ENCODE measurements at places on chromosomes 6 and 20. TPM values are rescaled to one million over a fixed set of nuclear protein-coding genes. Genes with fewer than 3 reads are reported as not detected.

- DNase-seq = no peak
These were observed 5.7 kb downstream of the SDCBP2 start for GRCh38 chr20:1323256-1323655.

DNA sequence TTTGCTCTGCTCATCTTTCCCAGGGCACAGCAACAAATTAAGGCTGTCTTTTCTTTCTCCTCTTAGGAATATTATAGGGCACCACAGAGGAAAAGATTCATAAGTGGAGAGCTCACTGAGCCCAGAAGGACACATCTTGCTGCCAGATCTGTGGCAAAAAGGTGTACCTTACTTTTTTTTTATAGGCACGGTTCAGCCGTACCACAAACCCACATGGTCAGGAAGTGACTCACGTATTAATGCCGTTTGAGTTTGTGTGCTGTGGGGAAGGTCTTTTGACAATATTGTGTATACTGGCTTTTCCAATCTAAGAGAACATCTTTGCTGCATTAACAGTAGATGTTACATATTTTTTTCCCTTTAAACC is 28.4 kb downstream of the PAQR8 start:
- peak; percentile 69 for DNase-seq

DNA sequence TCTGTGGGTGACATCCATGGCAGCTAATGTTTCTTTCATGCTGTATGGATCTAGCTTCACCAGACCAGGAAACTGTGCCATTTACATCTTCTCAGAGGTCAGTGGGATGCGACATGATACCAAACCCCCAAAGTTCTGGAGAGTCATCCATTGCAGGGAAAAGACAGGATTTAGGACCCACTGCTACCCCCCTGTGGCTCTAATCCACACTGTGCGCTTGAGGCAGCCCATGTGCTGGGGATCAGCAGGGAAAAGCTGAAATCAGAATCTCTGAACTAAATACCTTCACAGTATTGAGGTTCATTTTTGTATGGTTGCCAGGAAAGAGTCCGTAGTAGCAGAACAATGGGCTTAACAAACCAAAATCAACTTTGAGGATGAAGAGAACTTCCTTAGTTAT is 164.4 kb downstream of the TMEM242 start:
- no peak for DNase-seq

DNA sequence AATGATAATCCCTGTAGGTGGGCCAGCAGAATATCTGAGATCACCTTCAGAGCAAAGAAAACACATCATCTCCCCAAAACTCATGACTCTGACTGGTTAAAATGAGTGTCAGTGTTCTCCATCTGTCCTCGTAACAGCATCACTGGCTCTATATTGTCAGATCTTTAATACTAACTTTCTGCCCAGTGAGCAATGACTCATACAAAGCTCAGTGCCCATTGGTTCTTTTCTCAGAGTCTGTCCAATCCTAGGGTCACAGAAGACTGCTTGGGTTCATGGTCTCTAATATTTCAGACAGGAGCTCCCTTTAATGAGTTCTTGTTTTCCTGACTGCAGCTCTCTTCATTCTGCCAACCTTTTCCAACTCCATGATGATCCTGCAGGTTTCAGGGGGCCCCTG is 36.4 kb downstream of the HLA-DPB1 start:
- DNase-seq = peak; percentile 16

DNA sequence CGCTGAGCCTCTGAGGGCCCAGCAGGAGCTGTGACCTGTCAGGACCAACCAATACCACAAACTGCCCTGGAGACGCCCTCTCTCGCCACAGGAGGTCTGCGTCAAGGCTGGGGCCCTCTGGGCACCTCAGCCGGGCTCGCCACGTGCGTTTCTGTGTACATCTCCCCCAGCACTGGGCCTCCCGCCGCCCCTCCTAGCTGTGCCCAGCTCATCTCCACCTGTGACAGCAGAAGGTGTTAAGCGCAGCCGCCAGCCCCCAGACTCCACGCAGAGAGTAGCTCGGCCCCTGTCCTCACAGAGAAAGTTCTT is 91.4 kb downstream of the TAF4 start:
- no peak for DNase-seq

DNA sequence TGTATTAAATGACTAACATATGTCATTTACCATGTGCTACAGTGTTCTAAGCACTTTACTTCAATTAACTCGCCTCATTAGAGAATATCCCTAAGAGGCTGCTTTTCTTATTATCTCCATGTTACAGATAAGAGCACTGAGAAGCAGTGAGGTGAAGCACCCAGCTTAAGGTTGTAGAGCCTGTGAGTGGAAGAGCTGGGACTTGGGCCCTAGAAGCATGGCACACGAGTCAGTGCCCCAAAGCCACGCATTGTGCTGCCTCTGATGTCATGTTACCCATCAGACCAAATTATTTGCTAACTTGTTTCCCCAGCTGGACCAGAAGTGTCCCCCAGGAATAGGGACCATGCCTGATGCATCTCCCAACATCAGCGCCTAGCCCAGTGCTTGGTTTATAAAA is 34.1 kb downstream of the POFUT1 start:
- no peak for DNase-seq

DNA sequence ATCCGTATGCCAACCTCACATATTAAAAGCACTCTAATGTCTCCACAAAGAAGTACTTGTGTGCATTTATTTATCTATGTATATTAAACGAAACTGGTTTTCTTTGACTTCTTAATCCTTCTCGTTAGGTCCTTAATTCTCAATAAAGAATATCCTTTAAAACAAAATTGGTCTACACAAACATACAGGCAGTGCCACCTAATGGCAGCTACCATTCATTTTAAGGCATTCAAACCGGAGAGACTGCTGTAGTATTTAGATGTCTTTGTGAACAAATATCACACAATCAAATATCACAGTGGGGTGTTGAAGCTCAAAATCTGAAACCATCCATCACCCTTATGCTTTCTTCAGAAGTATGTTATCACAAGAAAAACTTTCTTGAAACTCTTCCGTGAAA is 96.6 kb upstream of the IRAK1BP1 start:
- no peak for DNase-seq

- no peak for DNase-seq
These were observed 89.2 kb downstream of the SLC22A23 start for GRCh38 chr6:3367630-3368029.

DNA sequence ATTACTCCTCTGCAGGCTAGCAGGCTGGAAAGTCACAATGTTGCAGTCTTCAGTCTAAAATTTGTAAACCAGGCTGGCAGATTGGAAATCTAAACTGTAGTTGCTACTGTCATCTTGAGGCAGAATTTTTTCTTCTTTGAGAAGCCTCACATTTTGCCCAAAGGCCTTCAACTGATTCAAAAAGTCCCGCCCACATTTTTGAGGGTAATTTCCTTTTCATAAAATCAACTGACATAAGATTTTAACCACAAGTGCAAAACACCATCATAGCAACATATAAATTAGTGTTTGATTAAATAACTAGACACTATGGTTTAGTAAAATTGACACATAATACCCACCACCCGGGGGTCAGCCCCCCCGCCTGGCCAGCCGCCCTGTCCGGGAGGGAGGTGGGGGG is 28.4 kb downstream of the HLA-C start:
- DNase-seq = no peak

DNA sequence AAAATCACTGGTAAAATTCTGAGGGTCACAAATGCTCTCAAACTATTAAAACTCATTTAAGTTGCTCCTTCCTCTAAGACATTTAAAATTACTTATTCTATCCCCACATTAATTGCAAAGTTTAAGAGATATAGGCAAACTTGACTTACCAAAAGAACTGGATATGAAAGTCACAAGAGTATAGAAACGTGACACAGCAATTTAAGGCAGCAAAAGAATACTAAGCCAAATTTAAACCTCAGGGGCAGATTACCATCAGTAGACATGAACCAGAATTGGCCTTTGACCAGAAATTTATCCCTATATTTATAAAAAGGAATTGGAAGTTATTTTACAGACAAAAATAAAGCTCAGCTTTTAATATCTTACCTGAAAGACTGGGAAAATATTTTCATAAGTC is 56.0 kb downstream of the MAP3K7 start:
- no peak for DNase-seq

DNA sequence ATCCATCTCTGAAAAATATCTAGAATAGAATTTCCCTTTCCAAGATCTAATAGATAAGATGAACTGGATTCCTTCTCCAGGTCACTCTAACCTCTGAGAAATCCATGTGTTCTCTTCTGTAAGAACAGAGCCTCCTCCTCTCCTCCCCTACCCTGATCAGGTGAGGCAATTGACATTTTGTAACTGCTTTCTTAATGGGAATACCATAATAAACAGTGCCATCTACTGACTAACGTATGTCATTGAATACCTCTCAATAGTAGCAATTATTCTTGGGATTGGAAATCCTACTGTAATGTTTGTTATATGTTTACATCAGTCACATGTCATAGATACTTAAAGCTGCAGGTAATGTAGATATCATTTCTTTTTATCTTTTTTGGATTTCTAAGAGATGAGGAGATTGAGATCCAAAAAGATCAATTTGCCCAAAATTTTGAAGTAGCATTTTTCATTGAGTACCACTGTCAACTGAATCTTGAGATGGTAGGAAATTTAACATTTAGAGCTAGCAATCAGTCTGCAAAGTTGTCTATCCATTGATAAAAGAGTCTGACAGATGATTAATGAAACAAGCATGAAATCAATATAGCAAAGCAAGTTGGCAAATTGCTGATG is 365.8 kb upstream of the HSF2 start:
- DNase-seq = peak; percentile 50

GRCh38 chr6:14530385-14530784 is 412.8 kb downstream of the CD83 start:
- DNase-seq = no peak

DNA sequence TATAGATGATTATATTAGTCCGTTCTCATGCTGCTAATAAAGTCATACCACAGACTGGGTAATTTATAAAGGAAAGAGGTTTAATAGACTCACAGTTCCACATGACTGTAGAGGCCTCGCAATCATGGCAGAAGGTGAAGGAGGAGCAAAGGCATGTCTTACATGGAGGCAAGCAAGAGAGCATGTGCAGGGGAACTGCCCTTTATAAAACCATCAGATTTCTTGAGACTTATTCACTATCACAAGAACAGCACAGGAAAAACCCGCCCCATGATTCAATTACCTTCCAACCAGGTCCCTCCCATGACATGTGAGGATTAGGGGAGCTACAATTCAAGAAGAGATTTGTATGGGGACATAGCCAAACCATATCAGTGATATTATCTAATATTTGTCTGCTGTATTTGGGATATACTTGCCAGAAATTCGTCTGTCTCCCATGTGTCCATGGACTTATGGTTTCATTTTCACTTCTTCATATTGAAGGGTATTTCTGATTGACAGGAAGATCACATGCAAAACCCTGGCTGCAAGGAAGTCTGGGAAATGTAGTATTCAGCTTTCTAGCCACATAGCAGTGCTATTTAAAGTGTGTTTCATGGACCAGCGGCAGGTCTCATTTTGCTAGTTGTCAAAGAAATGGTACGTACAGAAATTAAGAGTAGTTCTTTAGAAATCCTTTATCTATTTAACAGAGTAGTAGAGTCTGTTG is 50.5 kb upstream of the PAK5 start:
- no peak for DNase-seq

DNA sequence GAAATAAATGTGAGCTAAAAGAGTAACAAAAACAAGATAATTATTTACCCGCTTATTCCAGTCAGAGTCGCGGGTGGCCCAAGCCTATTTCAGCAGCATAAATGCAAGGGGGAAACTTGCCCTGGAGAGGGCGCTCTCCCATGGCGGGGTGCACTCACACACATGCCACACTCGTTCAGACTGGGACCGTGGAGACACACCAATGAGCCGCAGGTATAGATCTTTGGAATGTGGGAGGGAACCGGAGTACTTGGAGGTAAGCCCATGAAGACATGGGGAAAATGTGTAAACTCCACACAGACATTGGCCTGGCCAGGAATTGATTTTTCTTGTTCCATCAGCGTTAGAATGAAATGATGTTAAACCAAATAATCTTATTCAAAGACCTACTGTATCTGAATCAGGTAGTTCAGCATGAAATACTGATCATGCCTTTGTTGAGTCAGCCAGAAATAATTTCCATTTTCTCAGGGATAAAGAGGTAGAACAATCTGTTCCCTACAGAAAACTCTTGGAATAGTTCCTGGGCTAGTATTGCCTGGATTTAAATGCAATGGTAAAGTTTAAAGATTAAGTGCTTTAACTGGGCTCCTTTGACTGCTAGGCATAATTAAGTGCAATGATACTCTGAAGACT is 191.5 kb downstream of the MCHR2 start:
- DNase-seq = no peak

DNA sequence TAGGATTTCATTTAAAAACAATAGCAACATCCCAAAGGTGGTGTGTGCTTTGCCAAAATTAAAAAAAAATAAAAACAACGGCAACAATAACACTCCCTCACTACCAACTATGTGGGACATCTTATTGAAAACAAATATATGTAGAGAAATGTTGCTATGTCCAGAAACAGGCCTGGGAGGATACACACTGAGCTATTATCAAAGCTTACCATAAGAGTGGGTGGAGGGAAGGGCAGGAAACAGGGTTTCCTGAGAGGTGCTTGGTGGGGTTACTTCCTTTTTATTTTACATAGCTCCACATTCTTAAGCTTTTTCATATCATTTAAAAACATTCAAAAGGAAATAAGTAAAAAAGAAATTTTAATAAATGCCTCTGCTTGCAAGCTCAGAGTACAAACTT is 150.0 kb upstream of the RIPOR2 start:
- no peak for DNase-seq

DNA sequence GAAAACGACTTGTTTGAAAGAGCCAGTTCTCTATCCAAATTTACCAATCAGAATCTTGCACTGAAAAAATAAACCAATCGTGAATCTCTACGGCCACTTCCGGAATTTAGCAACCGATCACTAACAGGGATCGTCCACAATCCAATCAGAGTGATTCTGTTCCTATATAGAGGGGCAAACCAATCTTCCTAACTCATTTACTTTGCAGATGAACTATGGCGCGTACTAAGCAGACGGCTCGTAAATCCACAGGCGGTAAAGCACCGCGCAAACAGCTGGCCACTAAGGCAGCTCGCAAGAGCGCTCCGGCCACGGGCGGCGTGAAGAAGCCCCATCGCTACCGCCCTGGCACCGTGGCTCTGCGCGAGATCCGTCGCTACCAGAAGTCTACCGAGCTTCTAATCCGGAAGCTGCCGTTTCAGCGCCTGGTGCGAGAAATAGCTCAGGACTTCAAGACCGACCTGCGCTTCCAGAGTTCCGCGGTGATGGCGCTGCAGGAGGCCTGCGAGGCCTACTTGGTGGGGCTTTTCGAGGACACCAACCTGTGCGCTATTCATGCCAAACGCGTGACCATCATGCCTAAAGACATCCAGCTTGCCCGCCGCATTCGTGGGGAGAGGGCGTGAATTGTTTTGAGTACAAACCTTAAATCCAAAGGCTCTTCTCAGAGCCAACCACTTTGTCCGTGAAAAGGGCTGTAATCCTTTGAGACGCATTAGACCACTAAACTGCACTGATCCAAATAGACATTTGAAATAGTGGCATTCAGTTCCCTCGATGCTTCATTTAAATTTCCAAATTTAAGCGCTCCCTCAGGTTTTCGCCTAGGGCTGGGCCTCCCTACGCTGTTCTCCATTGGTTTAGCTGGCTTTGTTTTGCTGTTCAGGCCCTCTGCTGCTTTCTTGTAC is 138.0 kb downstream of the HFE start:
- peak; percentile 94 for DNase-seq

- DNase-seq = no peak
These were observed 155.0 kb downstream of the GJA1 start for GRCh38 chr6:121590438-121590837.

The SOBP gene
- polyA plus RNA-seq = 4.6 TPM

The CLPSL1 gene
- not detected for polyA plus RNA-seq

The TFAP2D gene
- polyA plus RNA-seq = not detected

The MTFR2 gene
- 2.4 TPM for polyA plus RNA-seq

The SNPH gene
- polyA plus RNA-seq = 2.3 TPM

The EGFL8 gene
- polyA plus RNA-seq = 29.1 TPM

The STMND1 gene
- 0.61 TPM for polyA plus RNA-seq

The TCP11 gene
- 0.09 TPM for polyA plus RNA-seq

Data from large intestine (tissue), 12 donors.